Amygdala (tissue), 56 donors: ENCODE measurements at places on chromosomes 12 and 14.

DNA sequence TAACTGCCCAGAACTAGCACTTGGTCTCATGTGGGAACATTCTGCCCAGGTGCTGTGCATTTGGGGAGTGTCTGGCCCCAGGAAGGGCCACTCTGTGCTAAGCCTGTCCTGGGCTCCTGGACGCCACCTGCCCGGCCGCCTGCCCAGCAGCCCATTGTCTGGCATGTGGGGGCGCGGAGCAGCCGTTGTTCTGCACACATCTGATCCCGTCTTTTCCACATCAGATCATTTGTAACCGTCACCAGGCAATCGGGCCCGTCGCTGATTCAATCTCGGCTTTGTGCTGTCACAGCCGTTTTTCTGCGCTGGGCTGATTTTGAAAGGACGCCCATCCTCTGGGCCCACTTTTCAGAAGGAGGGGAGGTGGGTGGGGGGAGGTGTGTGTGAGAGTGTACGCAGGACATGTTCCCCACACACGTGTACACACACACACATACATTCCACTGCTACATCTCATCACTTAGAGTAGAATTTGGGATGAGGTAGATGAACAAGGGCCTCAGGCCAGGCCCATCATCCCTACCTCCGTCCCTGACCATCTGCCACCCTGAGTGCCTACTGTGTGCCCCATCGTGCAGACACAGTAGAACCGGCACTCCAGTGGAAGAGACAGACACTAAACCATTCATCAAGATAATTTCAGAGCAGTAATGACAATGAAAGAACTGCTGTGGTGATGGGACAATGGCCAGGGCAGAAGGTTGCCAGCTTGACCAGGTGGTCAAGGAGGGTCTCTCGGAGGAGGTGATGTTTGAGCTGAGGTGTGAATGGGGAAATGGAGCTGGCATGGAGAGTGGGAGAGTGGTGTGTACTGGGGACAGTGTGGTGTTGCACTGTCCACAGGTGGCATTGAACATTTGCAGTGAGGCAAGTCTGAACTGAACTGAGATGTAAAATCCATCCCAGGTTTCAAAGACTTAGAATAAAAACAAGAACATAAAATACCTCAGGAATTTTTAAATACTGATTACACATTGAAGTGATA is 19.0 kb downstream of the FAM222A start:
- DNase-seq: no peak

- no peak for DNase-seq
Measured at GRCh38 chr12:85523197-85523596, 243.2 kb downstream of the ALX1 start.

- DNase-seq: no peak
Measured at GRCh38 chr14:54591461-54591860, 24.5 kb downstream of the SAMD4A start.

GRCh38 chr12:6494258-6494743 is 399 bp downstream of the NCAPD2 start:
- no peak for DNase-seq

DNA sequence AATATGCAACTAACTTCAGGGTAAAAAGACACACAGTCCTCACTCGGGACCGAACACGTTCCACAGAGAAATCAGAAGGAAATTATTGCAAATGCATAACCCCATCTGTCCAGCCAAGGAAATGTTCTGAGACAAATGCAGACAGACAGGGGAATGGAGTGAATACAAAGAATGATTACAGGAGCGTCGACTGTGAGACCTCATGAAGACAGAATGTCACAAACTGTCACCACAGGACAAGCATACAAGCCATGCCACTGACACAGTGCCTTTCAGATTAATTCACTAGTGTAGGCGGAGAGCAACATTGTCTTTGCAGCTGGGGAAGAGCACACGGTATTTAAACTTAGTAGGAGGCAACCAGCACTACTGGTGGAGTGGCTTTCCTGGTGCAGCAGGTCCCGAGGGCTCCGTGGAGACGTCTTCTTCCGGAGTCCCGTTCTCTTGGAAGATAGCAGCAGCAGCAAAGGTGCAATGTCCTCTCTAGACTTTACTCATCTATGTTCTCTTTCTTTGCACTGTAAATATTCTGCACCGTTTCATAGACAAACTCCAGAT is 44.6 kb downstream of the FBXO21 start:
- DNase-seq: no peak

GRCh38 chr14:54106661-54107377 is 150.2 kb upstream of the BMP4 start:
- no peak for DNase-seq

- DNase-seq: no peak
Measured at GRCh38 chr12:68264857-68265256, 11.5 kb upstream of the IL22 start.

GRCh38 chr12:6231359-6232268 is 31.4 kb downstream of the CD9 start:
- DNase-seq: no peak

- DNase-seq: no peak
Measured at GRCh38 chr12:113197518-113198077, 12.1 kb downstream of the RITA1 start.

GRCh38 chr12:39230086-39230485 is 212.8 kb downstream of the KIF21A start:
- DNase-seq: no peak

DNA sequence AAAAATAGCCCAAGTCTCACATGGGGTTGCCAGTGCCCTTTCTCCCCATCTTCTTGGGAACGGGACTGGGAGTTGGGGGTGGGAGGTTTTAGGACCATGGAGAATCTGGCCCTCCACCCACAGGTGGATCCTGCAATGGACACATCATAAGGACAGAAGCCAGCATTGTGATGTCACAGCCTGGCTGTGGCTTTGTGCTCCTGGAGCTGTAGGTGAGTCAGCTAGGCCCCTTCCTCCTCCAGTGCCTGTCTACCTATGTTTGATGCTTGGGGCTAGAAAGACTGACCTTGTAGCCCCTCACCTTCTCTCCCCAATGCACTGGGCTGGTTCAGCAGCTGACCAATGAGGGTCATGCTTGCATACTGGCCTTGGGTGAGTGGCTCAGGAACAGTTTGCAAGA is at the start of gene CCDC197:
CCDC197 (plus strand) TSS at position 220 of the 400 bp plus-strand sequence. CDS start 831 bp downstream, outside the sequence.
- no peak for DNase-seq

- DNase-seq: no peak
Measured at GRCh38 chr14:64549791-64550620, at the start of gene PPP1R36. PPP1R36 (plus strand) TSS chr14:64549961; CDS start chr14:64549998, 37 bp downstream.

DNA sequence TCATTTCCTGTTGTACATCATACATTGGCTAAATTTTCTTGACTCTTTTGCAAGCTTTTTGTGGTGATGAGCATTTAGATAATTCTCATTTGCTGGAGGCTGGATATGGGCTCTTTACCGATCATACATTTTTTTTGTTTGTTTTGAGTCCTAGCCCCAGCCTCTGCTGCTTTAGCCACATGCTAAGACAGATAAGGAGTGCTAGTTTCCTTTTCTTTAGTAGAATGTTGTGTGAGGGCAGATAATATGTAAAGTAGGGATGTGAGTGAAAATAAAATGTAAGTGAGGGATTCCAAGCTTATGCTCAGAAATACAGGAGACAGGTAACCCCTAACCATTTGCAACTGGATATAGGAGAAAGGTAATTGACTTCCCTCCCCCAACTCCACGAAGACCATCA is 405.7 kb downstream of the TRHDE start:
- DNase-seq: no peak

- no peak for DNase-seq
Measured at GRCh38 chr14:58919217-58919616, 269.2 kb upstream of the DAAM1 start.

- DNase-seq: no peak
Measured at GRCh38 chr14:106875503-106875902, 1349.1 kb downstream of the TMEM121 start.

DNA sequence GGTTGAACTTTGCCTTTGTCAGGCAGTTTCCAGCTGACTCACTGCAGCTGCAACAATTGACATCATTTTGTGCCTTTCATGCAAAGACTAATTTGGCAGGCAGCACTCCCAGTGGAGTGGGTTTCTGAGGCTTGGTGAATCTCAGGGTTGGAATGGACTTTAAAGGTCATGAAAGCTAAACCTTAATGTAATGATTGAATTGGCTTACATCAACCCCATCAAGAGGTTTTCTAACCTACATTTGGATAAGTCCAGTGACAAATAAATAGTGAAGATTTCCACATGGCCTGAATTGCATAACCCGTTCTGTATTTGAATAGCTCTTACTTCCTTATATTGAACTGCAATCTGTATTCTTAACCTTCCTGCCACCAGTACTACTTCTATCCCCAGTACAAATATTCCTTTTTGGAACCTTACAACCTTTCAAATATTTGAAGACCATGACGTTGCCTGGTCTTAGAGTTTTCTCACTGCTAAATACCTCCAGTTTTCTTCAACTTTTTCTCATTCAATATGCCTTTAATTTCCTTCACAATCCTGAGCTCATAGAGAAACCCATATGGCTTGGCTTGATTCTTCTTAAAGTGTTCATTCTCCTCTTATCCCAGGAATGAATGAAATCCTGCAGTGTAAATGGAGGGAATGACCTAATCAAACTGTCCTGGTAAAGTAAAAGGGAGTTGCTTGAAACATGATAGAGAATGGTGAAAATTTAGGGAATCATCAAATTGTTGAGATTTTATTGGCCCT is 168.1 kb upstream of the NOVA1 start:
- no peak for DNase-seq

DNA sequence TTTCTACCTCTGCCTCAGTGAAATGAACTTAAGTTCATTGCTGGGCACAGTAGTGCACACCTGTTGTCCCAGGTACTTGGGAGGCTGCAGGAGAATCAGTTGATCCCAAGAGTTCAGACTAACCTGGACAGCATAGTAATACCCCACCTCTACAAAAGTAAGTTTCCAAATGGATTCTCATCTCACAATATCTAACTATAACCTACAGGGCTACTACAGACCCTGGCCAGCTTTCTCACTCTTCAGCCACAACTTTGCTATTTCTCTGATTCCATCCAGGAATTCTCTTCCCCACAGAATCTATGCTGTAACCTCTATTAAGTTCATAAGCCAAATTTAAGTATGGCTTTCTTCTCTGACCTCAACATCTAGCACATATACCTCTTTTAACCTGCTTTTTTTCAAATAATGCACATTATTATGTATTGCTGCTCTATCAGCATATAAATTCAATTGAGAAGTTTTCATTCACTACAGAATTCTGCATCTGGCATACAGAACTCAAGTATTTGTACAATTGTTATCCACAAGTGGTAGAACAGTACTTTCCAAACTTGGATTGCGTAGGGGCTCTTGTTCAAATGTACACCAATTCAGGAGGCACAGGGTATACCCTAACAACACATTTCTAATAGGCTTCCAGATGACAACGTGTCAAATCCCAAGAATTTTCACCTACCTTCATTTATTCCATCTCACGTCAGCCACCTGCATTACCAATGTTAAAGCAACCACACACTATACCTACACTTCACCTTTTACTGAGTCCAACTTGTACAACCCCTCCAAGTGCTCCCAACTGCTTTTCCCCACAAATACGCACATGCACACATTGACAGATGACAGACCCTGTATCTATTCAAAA is 3.8 kb downstream of the RPS29 start:
- DNase-seq: no peak
